ENCODE measurements at places on chromosomes 1 and 21.
A peak's percentile ranks its signal among the peaks of the same experiment; 100 is the strongest.

- H3K4me3 ChIP-seq, result no peak overlapping the region
- no peaks in the 10 kb centered on the region for H3K27me3 ChIP-seq
- DNase-seq, result no peak
- no peaks in the 10 kb centered on the region for H3K4me1 ChIP-seq
- peaks cover 2% of the 10 kb centered on the region for H3K36me3 ChIP-seq
These were observed 32.4 kb downstream of the SLC19A1 start for GRCh38 chr21:45509566-45510465.

DNA sequence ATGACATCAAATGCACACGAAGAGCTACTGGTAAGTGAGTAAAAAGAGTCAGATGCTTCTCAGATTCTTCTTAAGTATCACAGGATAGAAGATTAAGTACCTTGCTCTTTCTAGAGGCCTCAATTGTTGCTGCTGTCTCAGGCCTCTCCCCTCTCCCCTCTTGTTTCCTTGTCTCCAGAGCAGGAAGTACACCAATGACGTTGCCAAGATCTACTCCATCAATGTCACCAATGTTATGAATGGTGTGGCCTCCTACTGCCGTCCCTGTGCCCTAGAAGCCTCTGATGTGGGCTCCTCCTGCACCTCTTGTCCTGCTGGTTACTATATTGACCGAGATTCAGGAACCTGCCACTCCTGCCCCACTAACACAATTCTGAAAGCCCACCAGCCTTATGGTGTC lies 21.3 kb upstream of the SARS1 start:
- no peaks in the 10 kb centered on the region for H3K4me1 ChIP-seq
- DNase-seq, result no peak
- no peaks in the 10 kb centered on the region for H3K27me3 ChIP-seq
- no peak overlapping the region for H3K4me3 ChIP-seq

GRCh38 chr1:160682983-160683865 lies 28.4 kb downstream of the CD48 start:
- no peak for DNase-seq
- no peak overlapping the region for H3K27ac ChIP-seq
- no peaks in the 10 kb centered on the region for H3K27me3 ChIP-seq
- H3K4me1 ChIP-seq, result peaks cover 4% of the 10 kb centered on the region
- H3K4me3 ChIP-seq, result no peak overlapping the region

DNA sequence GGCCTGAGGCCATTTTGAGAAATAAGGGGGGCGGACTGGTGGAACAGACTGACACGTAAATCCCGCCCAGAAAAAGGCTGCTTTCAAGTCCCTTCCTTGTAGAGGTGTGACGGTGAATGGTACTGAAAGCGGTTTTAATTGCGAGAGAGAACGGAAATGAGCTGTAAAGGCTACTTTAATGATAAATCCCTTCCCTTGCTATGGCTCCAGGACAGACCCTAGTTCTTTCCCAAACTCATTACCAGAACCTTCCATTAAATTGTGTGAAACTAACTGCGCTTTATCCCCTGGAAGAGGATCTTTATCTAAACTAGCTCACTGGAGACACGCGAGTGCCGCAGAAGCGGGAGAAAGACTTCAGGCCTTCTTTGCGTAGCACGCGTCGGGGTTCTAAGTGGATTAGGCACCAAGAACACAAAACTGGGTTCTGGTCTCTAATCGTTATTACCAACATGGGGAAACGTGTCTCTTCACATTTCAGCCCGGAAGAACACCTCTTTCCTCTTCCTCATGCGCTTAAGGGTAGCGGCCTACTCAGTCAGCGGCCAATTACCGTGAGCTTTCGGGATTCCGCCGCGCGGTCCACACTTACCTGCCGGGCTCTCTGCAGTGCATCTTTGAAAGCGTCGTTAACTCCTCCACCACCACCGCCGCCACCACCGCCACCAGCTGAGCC lies 441 bp downstream of the FUBP1 start:
- peak overlapping the region; percentile 80 for H3K27ac ChIP-seq
- H3K4me1 ChIP-seq, result no peaks in the 10 kb centered on the region
- H3K36me3 ChIP-seq, result no peaks in the 10 kb centered on the region
- no peaks in the 10 kb centered on the region for H3K27me3 ChIP-seq
- DNase-seq, result peak; percentile 95
- peak overlapping the region; percentile 96 for H3K4me3 ChIP-seq

DNA sequence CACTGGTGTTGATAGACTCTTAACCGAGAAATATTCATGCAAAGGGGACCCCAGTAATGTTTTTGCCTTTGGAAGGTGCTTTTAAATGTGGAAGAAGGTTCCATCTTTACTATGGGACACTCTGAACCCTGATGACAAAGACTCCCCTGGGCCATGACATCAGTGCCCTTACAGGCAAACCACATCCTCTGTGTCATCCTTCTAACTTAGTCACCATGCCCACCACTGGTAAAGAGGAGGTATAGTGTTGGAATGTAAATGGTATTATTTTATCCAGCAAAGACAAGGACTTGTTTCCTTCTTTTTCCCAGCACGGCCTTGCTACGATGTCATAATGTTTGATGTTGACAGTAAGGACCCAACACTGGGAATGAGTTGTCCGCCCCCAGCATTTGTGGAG lies 12.6 kb downstream of the METTL13 start:
- no peak overlapping the region for H3K4me3 ChIP-seq
- H3K4me1 ChIP-seq, result no peaks in the 10 kb centered on the region
- H3K27me3 ChIP-seq, result no peaks in the 10 kb centered on the region
- no peak for DNase-seq
- peaks cover 20% of the 10 kb centered on the region for H3K36me3 ChIP-seq
- no peak overlapping the region for H3K27ac ChIP-seq

- H3K27ac ChIP-seq, result no peak overlapping the region
- no peak for DNase-seq
These were observed 357.8 kb upstream of the PRMT6 start for GRCh38 chr1:106698660-106699059.

DNA sequence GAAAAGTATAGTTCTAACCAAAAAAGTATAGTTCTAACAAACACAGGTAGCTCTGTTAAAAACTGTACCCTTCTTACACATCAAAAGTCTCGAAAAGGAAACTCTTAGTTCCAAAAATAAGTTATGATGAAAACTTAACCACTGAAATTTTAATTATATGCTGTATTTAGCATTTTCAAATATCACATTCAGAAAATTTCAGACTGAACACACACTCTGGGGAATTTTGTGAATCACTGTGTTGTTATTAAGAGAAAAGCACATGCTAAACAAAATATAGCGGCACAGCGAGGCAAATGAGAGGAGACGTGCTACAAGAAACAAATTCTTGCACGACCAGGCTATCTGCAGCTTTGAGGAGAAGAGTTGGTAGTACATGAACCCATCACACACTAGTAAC lies 30.4 kb downstream of the VAV3 start:
- no peak for DNase-seq
- no peaks in the 10 kb centered on the region for H3K27me3 ChIP-seq
- H3K4me3 ChIP-seq, result no peak overlapping the region
- peaks cover 6% of the 10 kb centered on the region for H3K4me1 ChIP-seq
- H3K27ac ChIP-seq, result no peak overlapping the region

- no peak overlapping the region for H3K27ac ChIP-seq
- H3K36me3 ChIP-seq, result no peaks in the 10 kb centered on the region
- no peaks in the 10 kb centered on the region for H3K4me1 ChIP-seq
- DNase-seq, result no peak
- H3K27me3 ChIP-seq, result no peaks in the 10 kb centered on the region
These were observed 577.2 kb upstream of the ZRANB2 start for GRCh38 chr1:71657891-71658679.

DNA sequence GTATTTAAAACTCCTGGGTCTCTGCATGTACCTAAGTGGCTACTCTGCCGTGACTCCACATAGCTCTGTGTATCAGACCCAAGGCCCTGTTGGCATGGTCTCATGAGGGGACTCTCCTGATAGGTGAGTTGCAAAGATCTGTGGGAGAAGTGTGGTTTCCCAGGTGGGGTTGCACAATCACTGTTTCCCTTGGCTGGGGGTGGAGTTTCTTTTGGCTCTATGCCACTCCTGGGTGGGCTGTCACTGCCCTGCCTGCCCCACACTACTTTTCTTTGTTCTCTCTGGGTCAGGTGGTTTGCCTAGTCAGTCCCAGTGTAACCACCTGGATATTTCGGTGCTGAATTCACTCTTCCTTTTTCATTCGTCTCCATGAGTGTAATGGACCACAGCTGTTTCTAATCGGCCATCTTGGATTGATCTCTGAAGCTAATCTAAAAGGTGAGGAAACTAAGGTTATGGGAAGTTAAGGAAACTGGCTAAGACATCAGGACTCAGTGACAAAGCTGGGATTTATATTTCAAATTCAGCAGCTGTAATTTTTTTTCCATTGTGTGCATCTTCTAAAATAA lies 97.1 kb upstream of the CACYBP start:
- no peak overlapping the region for H3K4me3 ChIP-seq
- H3K27ac ChIP-seq, result no peak overlapping the region
- DNase-seq, result no peak

DNA sequence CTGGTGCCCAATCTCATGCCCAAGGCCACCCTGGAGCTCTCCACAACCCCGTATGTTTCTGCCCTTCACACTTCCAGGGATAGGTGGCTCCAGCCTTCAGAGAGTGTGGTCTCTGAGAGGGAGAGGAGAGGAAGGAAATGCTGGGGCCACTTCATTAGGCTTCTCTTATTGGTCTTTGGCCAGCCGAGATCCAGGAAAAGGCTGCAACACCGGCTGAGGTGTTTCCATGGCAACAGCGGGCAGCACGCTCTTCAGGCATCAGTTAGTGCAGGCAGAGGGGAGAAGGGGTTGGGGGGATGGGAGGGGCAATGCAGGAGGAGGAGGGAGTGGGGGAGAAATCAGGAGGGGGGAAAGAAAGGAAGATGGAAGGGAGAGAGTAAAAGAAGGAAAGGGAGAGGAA lies 275.1 kb upstream of the GJB5 start:
- H3K4me3 ChIP-seq, result no peak overlapping the region
- no peaks in the 10 kb centered on the region for H3K4me1 ChIP-seq
- DNase-seq, result peak; percentile 36
- no peak overlapping the region for H3K27ac ChIP-seq
- H3K27me3 ChIP-seq, result no peaks in the 10 kb centered on the region

GRCh38 chr1:243796016-243796415 lies 54.0 kb downstream of the AKT3 start:
- DNase-seq, result no peak

GRCh38 chr1:38805036-38805435 lies 54.5 kb downstream of the RRAGC start:
- H3K27me3 ChIP-seq, result no peaks in the 10 kb centered on the region
- no peak overlapping the region for H3K4me3 ChIP-seq
- H3K36me3 ChIP-seq, result no peaks in the 10 kb centered on the region
- no peak for DNase-seq
- H3K4me1 ChIP-seq, result no peaks in the 10 kb centered on the region

- H3K36me3 ChIP-seq, result no peaks in the 10 kb centered on the region
- H3K4me3 ChIP-seq, result no peak overlapping the region
- no peaks in the 10 kb centered on the region for H3K27me3 ChIP-seq
- H3K4me1 ChIP-seq, result peaks cover 13% of the 10 kb centered on the region
- peak; percentile 74 for DNase-seq
These were observed 154.0 kb downstream of the PSMG1 start for GRCh38 chr21:39029086-39029755.

GRCh38 chr1:77018761-77019160 lies 151.5 kb downstream of the ST6GALNAC5 start:
- no peaks in the 10 kb centered on the region for H3K27me3 ChIP-seq
- H3K36me3 ChIP-seq, result no peaks in the 10 kb centered on the region
- peak; percentile 90 for DNase-seq

DNA sequence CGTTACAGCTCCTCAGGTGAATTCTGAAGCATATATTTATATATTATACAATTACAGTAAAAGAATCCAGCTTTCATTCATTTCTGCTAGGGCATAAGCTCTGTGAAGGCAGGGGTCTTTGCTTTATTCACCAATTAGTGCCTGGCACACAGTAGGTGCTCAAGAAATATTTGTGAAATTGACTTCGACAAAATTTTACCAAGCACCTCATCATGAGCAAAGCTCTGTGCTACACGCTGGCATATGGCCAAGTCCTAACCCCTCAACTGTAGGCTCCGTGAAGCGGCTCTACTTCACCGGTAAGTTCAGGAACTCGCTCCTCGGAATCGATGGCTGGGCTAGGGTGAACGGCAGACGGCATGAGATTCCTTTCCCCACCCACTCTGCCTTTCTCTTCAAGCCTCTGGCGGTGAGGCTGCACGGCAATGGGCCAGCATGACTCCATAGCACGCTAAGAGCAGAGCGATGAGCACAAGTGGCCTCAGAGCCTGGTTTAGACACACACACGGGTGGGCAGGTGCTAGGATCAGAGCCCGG lies 8.7 kb downstream of the C1orf174 start:
- no peak for DNase-seq
- no peak overlapping the region for H3K4me3 ChIP-seq
- H3K27ac ChIP-seq, result no peak overlapping the region
- no peaks in the 10 kb centered on the region for H3K4me1 ChIP-seq
- peaks cover 8% of the 10 kb centered on the region for H3K36me3 ChIP-seq

DNA sequence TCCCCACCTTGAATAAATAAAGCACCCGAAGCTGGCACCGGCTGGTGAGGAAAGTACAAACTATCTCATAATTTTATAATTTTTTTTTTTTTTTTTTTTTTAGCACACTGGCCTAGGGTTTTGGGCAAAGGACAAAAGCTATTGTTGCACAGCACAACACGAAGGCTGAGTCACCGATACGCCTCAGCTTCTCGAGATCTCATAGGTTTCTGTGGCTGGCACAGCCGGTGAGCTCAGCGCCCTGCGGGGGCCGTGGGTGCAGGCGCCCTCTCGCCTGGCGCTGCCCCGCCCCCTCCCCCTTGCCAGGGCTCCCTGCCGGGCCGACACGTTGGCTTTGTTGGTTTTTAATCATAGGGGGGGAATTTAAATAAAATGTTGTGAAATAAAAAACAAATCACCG lies 17.2 kb downstream of the CASZ1 start:
- DNase-seq, result no peak
- no peak overlapping the region for H3K4me3 ChIP-seq
- H3K27ac ChIP-seq, result no peak overlapping the region
- H3K27me3 ChIP-seq, result no peaks in the 10 kb centered on the region

GRCh38 chr1:17587693-17588047 lies 48.2 kb downstream of the ARHGEF10L start:
- peaks cover 35% of the 10 kb centered on the region for H3K4me1 ChIP-seq
- no peaks in the 10 kb centered on the region for H3K27me3 ChIP-seq
- no peaks in the 10 kb centered on the region for H3K36me3 ChIP-seq
- H3K4me3 ChIP-seq, result no peak overlapping the region
- H3K27ac ChIP-seq, result peak overlapping the region; percentile 81

DNA sequence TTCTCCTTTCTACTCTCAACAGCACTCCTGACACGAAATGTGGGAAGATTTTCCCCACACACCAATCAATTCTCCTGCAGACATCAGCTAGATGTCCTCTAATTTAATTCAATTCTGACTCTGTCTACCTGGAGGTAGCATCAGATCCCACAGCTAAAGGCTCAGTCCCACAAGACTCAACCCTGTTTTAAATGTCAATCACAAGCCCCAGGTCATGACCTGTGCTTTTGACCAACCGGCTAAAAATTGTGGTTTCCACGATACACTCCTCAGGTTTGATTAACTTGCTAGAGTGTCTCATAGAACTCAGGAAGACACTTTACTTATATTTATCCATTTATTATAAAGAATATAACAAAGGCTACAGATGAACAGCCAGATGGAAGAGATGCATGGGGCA lies 27.4 kb downstream of the IL23R start:
- no peaks in the 10 kb centered on the region for H3K27me3 ChIP-seq
- H3K27ac ChIP-seq, result no peak overlapping the region
- no peaks in the 10 kb centered on the region for H3K36me3 ChIP-seq
- no peaks in the 10 kb centered on the region for H3K4me1 ChIP-seq
- no peak for DNase-seq
- H3K4me3 ChIP-seq, result no peak overlapping the region

Measured in mesendoderm (in vitro differentiated cells).